ENCODE measurements at places on chromosomes 1 and 21.

- peak; percentile 83 for DNase-seq
These were observed at the start of gene SPOCD1 for GRCh38 chr1:31815752-31816500. SPOCD1 (minus strand) TSS chr1:31816022; CDS start chr1:31815333, 689 bp downstream.

GRCh38 chr1:61120246-61120840, 38.0 kb downstream of the NFIA start:
- DNase-seq = no peak

DNA sequence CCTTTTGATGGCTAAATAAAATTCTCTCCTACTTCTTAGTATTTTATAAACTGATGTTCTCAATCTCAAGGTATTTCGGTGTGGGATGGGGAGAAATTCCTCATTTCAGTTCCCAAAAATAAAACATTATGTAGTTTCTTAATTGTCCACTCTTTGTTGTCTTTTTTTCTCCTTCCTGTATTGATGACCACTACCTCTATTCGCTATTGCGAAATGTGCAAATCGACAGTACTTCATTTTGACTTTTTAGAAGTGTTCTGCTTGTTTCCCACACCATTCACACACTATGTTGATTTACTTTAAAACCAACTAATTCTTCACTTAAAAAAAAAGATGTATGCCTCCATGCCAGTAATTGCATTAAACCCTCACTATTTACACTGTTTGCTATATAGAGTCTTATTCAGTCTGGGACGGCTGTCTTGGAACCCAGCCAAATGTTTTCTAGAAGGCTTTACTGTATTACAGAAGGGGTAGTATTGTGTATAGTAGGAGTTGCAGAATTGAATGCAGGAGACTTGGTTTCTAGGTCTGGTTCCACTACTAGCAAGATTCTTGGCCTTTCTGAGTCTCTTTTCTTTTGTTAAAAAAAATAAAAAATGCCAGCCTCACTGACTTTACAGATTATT, 5.6 kb downstream of the RNF2 start:
- no peak for DNase-seq

DNA sequence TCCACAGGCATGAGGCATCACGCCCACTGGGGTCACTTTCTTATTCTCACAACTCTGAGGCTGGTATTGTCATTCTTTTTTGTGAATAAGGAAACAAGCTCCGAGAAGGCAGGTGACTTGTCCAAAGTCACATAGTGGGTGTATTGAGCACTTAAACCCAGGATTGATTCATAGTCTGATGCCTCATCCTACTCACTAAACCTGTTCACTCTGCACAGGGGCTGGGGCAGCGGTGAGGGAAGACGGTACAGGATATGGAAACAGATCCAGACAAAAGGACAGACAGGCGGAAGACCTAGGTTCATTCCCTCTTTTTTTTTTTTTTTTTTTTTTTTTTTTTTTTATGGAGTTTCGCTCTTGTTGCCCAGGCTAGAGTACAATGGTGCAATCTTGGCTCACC, 56.6 kb downstream of the NKAIN1 start:
- no peak for DNase-seq

DNA sequence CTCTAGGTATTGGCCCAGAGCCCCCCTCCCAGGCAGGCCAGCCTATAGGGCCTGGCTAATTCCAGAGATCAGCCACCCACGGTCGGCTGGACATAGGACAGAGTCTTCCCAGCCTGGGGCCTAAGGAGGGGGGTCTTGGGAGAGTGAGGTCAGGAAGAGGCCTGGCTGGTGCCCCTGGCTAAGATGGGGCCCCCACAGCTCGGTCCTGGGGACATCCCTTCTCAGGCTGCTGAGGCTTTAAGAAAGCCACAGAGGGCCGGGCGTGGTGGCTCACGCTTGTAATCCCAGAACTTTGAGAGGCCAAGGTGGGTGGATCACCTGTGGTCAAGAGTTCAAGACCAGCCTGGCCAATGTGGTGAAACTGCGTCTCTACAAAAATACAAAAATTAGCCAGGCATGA, 2.5 kb downstream of the C1orf167 start:
- no peak for DNase-seq

GRCh38 chr1:64033667-64034220, 169.7 kb upstream of the UBE2U start:
- DNase-seq = no peak

GRCh38 chr1:67610450-67610849, 74.6 kb upstream of the GADD45A start:
- DNase-seq = no peak

DNA sequence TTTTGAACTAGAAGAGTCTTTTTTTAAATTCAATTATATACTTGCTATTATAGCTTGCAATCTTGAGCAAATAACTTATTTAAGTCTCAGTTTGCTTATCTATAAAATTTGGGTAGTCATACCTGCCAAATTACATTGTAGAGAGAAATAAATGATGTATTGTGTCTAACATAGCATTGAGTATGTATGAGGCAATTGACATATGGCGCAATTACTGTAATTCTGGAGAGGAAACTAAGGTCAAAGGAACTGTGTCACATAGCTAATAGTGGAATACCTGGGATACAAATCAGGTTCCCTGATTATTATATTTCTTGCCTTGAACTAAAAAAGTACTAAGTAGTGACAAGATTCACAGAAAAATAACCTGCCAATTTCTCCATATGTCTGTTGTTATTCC, 302.5 kb downstream of the PDE4B start:
- no peak for DNase-seq

DNA sequence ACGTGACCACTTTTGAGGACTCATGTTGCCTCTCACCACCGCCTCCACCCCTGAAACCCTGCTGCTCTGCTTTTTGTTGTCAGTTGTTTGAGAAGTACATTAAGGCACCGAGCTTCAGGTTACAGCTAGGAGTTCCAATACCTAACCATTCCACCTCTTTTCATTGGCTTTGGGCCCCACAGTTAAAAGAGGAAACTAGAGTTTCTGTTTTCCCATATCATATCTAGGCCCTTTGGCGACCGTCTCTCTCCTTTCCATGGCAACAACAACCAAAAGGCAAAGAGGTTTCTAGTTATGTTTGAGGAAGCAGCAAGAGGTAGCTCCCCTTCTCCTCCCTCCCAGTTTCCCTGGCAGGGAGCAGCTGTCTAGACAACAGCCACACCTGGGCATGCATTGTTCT, 5.9 kb downstream of the ANKRD35 start:
- no peak for DNase-seq

DNA sequence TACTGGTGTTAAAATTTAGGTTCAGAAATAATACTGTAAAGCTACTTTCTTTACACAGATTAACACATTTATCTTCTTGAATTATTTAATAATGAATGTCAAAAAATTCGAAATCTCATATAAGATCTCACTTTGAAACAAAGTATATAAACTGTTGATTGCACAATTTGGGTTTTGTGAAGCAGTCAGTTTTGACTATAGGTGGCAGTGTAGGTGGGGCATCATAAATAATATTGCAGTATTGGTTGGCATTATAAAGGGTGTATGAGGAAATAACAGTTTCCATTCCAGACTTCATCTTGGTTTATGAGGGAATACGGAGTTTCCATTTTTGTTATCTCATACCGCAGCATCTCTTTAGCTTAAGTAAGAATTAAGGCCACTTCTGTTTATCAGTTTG, 49.9 kb downstream of the SUCO start:
- DNase-seq = no peak

DNA sequence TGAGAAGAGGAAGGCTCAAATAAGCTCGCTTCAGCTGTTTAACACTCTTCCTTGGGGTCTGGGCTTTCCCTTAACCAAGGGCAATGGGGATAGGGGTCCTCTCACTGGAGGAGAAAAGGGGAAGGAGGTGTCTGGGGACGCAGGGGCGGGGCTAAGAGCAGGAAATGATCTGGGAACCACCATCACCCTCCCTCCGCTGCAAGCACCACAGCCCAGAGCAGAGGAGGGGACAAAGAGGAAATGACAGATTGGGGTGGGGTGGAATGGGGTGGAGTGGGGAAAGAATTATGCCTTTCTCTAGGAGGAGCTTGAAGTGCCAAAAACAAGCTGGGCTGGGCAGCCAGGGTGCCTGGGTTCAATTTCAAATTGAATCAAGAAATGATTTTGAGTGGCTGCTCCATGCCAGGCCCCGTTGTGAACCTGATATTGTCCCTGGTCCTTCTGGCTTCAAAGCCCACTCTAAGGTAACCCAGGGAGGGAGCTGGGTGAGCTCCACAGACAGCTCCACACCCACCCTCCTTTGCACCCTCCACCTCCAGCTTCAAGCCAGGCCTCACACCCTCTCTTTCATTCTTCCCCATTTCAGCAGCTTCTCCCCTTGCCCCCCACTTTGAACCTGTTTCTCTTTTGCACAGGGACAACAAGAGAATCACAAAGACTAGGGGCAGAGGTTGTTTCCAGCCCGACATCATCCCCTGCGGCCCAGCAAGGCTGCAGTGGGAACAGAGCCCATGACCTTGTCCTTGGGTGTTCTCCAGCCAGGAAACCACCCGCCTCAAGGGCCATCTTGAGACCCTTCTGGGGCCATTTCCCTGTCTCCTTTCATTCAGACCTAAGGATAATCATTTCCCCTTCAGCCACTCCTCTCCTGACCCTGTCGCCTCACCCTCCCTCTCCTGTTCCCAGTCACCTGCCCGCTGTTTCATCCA, 1.1 kb downstream of the ARHGAP30 start:
- DNase-seq = peak; percentile 87

- no peak for DNase-seq
These were observed 1.2 kb downstream of the GAS5 start for GRCh38 chr1:173866413-173867115.

GRCh38 chr1:199272628-199273086, 633.8 kb downstream of the PTPRC start:
- peak; percentile 20 for DNase-seq

DNA sequence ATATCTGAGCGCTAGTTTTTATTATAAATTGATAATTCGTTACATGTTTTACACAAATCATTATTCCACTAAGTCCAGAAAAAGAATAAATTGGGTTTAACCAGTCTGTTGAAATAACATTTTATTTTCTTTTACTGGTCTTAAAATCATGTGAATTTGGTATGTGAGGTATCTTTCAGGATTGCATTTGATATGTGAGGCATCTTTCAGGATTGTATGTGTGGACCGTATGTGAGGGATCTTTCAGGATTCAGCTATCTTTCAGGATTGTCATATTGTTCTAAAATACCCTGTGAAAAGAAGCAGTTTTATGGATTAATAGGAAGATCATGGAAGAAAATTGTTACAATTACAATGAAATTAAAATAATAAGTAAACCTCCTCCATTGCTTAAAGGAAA, 42.9 kb downstream of the USP25 start:
- no peak for DNase-seq

DNA sequence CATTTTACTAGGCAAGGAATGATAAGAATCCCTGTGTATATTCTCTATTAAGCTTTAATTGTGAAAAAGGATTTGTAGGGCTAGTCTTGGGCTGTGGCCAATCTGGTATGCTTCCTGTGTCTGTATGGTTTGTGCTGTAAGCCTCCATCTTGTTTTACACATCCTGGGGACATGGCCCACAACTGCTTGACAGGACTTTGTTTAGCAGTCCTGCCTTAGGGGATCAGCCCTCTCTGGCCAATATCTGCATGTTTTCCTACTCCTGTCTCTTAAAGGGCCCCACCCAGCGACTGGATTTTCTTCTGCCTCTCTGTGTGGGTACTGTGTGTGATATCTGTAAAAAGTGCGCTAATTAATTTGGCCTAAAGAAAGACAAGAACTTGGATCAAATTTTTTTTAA, 813.2 kb downstream of the PLA2G4A start:
- DNase-seq = no peak

- DNase-seq = no peak
These were observed 32.3 kb downstream of the SYF2 start for GRCh38 chr1:25199819-25200620.

GRCh38 chr1:30607723-30608122, 115.7 kb downstream of the MATN1 start:
- DNase-seq = no peak

GRCh38 chr1:15412843-15413242, 3.2 kb downstream of the EFHD2 start:
- no peak for DNase-seq

GRCh38 chr1:239184561-239185244, 201.7 kb upstream of the CHRM3 start:
- DNase-seq = no peak

DNA sequence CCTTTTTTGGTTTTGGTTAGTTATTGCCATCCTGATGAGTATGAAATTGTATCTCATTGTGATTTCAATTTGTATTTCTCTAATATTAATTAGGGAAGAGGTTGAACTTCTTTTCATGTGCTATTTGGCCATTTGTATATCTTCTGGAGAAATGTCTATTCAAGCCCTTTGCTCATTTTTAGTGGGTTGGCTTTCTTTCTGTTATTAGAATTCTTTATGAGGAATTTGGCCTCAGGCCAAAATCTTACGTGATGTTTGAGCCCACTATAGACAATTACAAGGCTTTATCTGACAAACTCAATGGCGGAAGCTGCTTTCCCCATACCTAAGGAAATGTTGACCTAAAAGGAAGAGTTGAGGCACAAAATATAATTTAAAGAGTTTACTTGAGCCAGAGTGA, 32.9 kb downstream of the IVNS1ABP start:
- DNase-seq = no peak

DNA sequence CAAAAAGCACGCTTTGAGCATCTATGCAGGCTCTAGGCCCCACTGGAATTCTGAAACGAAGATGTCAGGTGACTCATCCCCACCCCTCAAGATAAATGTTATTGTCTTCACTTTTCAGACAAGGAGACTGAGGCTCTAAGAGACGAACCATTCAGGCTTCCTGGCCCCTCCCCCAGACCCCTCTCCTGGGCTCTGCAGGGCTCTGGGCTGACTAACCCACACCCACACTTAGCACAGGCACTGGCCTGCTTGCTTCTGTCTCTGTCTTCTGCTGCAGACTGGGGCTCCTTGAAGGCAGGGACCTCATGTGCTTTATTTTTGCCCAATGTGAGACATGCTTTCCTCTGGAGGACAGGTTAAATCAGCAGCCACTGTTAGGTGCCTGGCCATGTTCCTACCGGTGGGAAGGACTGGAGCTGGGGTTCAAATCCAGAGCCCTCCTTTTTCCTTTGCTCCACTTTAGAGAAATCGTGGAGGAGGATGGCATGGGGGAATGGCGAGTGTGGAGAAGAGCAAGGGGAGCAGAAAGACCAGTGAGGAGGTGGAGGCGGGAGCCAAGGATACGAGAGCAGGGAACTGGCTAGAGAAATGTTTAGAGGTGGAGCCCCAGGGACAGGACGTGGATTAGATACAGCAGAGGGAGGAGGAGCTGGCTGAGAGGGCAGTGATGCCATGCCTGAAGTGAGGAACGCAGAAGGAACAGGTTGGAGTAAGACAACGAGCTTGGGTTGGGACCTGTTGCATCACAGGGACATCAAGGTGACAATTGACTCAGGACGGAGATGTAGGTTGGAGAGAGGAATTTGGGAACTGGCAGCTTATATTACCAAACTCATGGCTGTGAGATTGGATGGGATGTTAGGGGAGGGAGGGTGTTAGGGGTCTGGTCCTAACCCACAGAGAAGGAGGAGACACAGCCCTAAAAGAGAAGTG, 1.7 kb downstream of the TMEM125 start:
- peak; percentile 15 for DNase-seq

DNA sequence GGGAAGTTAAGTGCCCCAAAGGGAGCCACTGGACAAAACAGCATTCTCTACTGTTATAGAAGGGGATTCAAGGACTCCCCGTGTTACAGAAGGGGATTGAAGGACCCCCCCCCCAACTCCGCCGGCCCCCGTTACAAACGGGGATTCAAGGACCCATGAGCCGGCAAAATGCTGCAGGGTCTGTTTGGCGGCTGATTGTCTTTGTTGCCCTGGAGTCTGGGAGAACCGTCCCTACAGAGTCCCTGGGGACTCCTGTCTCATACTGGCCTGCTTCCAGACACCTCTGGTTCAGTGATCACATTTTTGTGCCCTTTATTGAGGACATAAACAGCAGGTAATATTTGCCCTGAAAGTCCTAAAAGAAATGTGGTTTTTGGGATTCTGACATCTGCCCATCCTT, 96.4 kb downstream of the SYF2 start:
- no peak for DNase-seq

- DNase-seq = no peak
These were observed 44.1 kb upstream of the GLIS1 start for GRCh38 chr1:53783056-53783455.
